Activated CD8-positive, alpha-beta memory T cell treated with anti-CD3 and anti-CD28 coated beads for 36 hours (primary cell): ENCODE measurements at places on chromosomes 7 and 10. TPM values are rescaled to one million over a fixed set of nuclear protein-coding genes. Genes with fewer than 3 reads are reported as not detected.

SEPTIN7 gene
- total RNA-seq, result 259 TPM

COX19 gene
- 20.3 TPM for total RNA-seq

C10orf62 gene
- total RNA-seq, result not detected

ICA1 gene
- 0.82 TPM for total RNA-seq

PHTF2 gene
- total RNA-seq, result 46.0 TPM

GIMAP8 gene
- total RNA-seq, result 7.5 TPM

GALNT17 gene
- not detected for total RNA-seq

AEBP1 gene
- 14.0 TPM for total RNA-seq

INMT gene
- not detected for total RNA-seq

BEND7 gene
- total RNA-seq, result not detected

POT1 gene
- 32.5 TPM for total RNA-seq

SHTN1 gene
- not detected for total RNA-seq

PNLIPRP1 gene
- not detected for total RNA-seq

C10orf120 gene
- total RNA-seq, result not detected

GATA3 gene
- total RNA-seq, result 31.1 TPM

RGR gene
- not detected for total RNA-seq

EIF4EBP2 gene
- 40.3 TPM for total RNA-seq

SEC23IP gene
- 80.4 TPM for total RNA-seq

LIPK gene
- not detected for total RNA-seq

ABCC2 gene
- total RNA-seq, result 1.4 TPM

SLC29A4 gene
- 0.17 TPM for total RNA-seq

LRRTM3 gene
- not detected for total RNA-seq

WDR86 gene
- total RNA-seq, result not detected

ITPRID1 gene
- total RNA-seq, result not detected

ZNF853 gene
- total RNA-seq, result 3.9 TPM

SPDYE5 gene
- total RNA-seq, result not detected

AMZ1 gene
- total RNA-seq, result not detected

NEUROG3 gene
- total RNA-seq, result not detected

TLL2 gene
- total RNA-seq, result not detected

MSANTD7 gene
- 27.1 TPM for total RNA-seq

SYT15 gene
- total RNA-seq, result 0.63 TPM

HNRNPH3 gene
- total RNA-seq, result 170 TPM

PRSS58 gene
- total RNA-seq, result not detected

HYAL4 gene
- not detected for total RNA-seq

CFAP43 gene
- not detected for total RNA-seq

HOXA4 gene
- total RNA-seq, result not detected

SH2B2 gene
- total RNA-seq, result 2.2 TPM

ARHGEF5 gene
- total RNA-seq, result 9.9 TPM

OPN4 gene
- total RNA-seq, result not detected

RBP3 gene
- not detected for total RNA-seq

CNNM1 gene
- total RNA-seq, result 0.38 TPM

TEX47 gene
- total RNA-seq, result not detected

MYO3A gene
- not detected for total RNA-seq

ACSM6 gene
- total RNA-seq, result not detected

AFAP1L2 gene
- total RNA-seq, result 3.2 TPM

GBX1 gene
- not detected for total RNA-seq

KIAA1217 gene
- 0.10 TPM for total RNA-seq

TLX1 gene
- total RNA-seq, result not detected

TMEM236 gene
- total RNA-seq, result 0.04 TPM

MRLN gene
- not detected for total RNA-seq

IFIT2 gene
- 1.2 TPM for total RNA-seq

UPK3B gene
- not detected for total RNA-seq

ITIH5 gene
- total RNA-seq, result not detected

ANXA8 gene
- not detected for total RNA-seq

HOXA7 gene
- not detected for total RNA-seq

HGF gene
- total RNA-seq, result not detected
